WERI-Rb-1 (cell line): ENCODE measurements at places on chromosomes 1 and 21.
A peak's percentile ranks its signal among the peaks of the same experiment; 100 is the strongest.

- no peak for DNase-seq
Measured at GRCh38 chr1:102842606-102843005, 265.7 kb downstream of the COL11A1 start.

DNA sequence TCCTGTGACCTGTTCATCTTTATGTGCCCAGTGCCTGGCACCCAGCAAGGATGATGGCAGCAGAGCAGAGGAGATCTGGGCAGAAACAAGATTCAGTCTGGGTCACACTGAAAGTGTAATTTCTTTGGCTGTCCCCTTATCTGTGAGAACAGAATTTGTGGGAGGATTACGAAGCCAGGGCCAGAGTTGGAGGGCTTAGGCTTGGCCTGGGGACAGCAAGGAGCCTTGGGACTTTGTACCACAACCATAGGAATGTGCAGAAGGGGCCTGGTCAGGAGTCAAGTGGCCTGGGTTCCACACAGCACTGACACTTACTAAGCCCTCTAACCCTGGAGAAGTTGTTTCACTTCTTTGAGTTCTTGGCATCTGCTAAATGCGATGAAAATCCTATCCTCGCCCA is 12.8 kb downstream of the PMVK start:
- no peak for DNase-seq

DNA sequence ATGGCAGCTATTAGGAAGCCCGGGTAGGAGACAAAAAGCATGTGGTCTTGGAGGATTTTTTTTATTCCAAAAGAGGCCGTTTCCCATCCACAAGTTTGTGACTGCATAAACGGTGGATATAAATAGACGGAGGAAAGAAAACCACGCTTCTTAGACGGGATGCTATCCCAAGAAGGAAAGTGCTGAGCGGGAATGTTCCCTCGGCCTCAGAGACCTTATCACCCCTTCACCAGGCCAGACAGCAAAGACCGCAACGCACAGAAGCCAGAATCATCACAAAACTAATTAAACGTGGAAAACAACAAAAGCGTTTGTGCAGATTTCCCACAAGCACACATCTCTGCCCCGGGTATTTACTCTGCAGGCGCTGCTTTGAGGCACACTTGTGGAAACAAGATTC is 43.2 kb downstream of the HLCS start:
- DNase-seq: no peak

DNA sequence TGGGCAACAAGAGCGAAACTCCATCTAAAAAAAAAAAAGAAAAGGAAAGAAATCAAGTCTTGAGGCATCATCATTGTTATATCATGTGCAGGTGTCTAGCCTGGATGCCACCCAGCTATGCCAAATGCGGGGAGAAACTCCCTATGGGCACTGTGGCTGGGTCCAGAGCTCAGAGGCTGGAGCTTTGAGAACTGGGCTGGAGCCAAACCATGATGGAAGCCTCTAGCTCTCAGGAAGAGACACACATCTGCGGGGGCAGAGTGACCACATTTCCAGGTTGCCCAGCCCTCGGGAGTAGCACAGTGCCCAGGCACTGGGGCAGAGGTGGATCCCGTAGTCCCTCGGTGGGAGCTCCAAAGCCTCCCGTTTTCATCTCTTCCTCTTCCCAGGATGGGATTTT is 58.9 kb downstream of the COL18A1 start:
- no peak for DNase-seq

DNA sequence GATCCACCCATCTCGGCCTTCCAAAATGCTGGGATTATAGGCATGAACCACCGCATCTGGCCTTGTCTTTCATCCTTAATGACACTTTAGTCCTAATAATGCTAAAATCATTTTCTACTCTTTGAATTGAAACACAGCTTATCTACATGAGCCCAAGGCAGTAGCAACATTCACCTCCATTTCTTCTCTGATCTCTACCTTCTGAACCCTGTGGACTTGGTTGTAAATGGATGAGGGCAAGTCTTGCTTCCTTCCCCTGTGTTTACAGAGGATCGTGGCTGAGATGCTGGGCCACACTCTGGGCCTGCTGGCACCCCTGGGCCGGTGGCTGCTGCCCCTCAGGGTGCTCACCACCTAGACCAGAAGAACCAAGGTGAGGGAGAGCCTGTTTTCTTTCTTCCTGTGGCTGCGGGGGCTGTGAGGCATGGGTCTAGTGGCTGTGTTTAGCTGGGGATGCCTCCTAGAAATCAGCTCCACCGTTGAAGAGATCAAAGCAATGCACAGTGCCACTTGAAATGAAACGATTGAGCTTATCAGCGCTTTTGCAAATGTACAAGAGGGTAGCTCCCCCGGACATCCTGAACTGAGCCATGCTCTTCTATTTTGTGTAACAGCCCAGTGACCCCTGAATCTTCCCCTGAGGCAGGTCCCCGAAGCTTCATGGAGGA is 32.2 kb upstream of the LGALS8 start:
- no peak for DNase-seq

DNA sequence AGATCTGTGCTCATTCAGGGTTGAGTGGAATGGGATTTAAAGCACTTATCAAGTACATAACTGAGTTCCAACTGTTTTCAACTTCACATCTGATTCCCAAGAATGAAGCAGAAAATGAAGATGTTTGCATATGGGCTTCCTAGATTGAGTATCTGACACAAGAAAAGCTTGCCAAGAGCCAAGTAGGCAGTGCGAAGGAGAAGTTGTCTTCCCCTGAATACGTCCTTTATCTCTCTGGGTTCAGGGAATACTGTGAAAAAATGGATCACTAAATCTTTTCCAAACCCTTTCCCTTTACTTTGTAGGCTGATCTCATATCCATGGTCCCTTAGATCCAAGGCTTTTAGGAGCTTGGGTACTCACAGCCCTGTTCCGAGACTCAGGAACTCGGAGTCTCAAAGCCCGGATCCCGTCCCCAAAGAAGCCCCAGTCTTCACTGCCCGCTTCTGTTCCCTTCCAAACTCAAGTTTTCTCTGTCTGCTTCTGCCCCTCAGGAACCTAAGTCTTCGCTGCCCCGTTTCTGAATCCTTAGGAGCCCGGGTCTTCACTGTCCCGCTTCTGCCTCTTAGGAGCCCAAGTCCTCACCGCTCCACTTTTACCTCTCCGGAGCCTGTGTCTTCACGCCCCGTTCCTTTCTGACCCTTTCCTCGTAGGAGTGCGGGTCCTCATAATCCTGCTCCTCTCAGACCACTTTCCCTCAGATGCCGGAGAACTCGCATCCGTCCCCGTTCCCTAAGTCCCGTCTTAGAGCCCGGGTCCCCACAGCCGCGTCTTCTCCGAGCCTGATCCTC is 616 bp downstream of the TAF12 start:
- DNase-seq: no peak

DNA sequence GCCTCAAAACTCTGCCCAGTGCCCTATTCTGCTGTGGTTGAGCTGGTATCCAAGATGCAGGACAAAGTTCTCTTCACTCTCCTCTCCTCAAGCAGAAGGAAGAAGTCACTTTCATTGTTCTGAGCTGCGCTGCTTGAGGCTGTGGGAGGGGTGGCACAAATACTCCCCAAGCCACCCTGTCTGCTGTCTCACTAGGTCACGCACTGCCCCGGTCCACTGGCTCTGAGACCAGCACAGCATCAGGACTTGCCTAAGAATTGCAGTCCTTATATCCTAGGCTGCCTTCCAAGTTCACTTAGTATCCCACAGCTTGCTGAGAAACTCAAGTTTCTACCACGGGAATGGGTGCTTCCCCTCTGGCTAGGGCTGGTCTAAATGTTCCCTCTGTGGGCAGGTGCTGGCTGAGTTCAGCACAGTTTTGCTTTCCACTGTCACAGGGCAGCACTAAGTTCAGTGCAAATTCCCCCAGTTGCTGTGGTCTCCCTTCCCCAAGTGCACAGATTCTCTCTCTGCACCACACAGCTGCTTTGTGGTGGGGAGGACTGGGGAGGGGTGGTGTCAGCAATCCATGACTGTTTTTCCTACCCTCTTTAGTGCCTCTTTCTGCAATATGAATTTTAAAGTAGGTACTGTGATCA is 32.4 kb downstream of the SLC9C2 start:
- DNase-seq: no peak

GRCh38 chr1:165698761-165699052 is 345 bp upstream of the ALDH9A1 start:
- no peak for DNase-seq

- no peak for DNase-seq
Measured at GRCh38 chr1:59328353-59328752, 31.5 kb downstream of the FGGY start.

DNA sequence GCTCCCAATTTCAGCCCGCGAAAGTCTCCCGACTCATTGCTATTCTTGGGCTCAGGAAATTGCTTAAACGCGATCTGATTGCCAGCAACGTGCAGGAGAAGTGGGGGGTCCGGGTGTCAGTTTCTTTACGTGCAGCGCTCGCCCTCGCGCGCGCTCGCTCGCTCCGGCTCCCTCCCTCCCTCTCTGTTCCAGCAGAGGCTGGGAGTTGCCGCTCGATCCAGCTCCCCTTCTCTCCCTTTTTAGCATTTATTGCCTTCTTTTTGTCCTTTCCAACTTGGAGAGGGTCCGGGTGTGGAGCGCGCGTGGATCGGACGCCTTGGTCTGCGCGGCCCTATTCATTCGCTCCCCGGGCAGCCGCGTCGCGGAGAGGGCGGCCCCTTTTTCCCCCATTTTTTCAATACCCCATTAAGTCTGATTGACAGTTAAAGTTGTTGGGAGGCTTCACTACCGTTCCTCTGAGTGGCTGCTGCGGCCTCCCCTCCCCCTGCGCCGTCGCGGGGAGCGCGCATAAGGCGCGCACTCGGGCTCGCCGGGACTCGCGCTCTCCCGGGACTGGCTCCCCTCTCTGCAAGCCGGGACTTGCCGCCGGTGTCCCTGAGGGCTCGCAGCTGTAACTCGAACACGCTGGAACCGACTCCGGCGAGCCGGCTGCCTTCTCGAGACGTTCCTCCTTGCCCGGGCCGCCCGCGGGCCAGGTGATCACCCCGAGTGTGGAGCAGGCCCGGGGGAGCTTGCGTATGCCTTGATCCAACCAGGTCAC is at the start of gene DHRS3:
Gene DHRS3 (minus strand): TSS at position 310 of the 760 bp plus-strand sequence. CDS start 862 bp downstream, outside the sequence.
- DNase-seq: peak; percentile 65

- no peak for DNase-seq
Measured at GRCh38 chr1:185824106-185824505, 89.9 kb downstream of the HMCN1 start.

GRCh38 chr1:8281843-8282509 is 35.9 kb upstream of the SLC45A1 start:
- no peak for DNase-seq

GRCh38 chr21:17461014-17461413 is 51.8 kb upstream of the CXADR start:
- DNase-seq: no peak

DNA sequence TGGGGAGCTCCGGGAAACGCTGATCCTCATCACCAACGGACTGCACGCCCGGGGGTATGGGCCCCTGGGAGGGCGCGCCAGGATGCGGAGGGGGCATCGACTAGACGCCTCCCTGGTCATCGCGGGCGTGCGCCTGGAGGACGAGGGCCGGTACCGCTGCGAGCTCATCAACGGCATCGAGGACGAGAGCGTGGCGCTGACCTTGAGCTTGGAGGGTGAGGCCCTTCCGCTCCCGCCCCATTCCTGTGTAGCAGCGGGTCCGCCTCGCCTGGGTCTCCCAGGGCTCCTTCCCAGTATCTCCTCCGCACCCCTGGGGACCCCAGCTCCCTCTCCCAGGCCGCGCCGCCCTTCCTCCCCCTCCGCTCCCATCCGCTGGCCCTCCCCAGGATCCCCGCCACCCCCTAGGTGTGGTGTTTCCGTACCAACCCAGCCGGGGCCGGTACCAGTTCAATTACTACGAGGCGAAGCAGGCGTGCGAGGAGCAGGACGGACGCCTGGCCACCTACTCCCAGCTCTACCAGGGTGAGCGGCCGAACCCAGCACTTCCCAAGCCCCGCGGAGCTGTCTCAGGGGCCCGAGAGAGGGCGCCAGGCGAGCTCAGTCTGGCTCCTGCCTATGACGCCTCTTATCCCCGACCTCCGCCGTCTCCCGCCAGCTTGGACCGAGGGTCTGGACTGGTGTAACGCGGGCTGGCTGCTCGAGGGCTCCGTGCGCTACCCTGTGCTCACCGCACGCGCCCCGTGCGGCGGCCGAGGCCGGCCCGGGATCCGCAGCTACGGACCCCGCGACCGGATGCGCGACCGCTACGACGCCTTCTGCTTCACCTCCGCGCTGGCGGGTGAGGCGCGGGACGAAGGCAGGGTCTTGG is 5.0 kb downstream of the HAPLN2 start:
- peak; percentile 95 for DNase-seq

- no peak for DNase-seq
Measured at GRCh38 chr1:184682956-184683355, 71.7 kb downstream of the EDEM3 start.

GRCh38 chr1:169959686-169960085 is 66.0 kb upstream of the SCYL3 start:
- no peak for DNase-seq

DNA sequence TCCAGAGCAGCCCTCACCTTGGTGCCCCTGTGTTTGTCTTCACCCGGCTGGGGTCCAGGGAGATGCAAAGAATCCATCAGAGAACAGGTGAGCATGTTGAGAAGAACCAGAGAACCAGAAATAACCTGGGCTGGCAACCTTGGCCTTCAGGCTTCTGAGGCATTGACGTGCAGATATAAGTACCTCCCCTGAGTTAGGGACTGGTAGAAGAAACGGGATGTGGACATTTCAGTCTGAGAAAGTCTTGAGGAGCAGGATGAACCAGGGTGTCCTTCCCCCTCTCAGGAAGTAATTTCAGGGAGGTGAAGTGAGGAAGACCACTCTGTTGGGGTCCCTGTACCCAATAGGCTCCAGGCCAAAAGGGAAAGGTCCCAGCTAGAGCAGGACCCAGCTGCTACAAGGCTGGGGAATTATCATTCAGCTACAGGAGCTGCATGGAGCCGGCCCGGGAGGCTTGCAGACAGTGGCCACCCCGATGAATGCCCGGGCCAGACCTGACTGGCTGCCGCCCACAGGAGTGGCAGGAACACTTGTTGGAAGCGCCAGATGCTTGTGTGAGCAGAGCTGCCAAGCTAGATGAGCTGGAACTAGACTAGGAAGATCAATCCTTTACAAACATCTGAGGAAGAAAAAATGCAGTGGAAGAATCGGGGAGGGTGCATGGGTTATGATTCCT is 1.7 kb upstream of the AURKAIP1 start:
- DNase-seq: no peak
